ENCODE measurements at places on chromosomes 4 and X.

DNA sequence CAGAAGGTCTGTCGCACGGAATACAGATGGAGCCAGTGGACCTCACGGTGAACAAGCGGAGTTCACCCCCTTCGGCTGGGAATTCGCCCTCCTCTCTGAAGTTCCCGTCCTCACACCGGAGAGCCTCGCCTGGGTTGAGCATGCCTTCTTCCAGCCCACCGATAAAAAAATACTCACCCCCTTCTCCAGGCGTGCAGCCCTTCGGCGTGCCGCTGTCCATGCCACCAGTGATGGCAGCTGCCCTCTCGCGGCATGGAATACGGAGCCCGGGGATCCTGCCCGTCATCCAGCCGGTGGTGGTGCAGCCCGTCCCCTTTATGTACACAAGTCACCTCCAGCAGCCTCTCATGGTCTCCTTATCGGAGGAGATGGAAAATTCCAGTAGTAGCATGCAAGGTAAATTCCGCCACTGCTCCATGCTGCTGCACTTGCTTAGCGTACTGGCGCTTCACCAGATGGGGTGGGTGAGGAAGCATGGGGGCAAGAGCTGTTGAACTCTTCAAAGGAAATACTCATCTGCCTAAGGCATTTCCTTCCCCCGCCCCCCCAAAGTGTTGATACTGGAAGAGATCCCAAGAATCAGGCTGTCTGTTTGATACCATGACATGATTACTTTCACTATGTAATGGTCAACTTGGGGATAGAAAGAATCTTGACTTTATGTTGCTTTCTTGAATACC, 24.8 kb downstream of the KLF3 start:
- no peak for DNase-seq

DNA sequence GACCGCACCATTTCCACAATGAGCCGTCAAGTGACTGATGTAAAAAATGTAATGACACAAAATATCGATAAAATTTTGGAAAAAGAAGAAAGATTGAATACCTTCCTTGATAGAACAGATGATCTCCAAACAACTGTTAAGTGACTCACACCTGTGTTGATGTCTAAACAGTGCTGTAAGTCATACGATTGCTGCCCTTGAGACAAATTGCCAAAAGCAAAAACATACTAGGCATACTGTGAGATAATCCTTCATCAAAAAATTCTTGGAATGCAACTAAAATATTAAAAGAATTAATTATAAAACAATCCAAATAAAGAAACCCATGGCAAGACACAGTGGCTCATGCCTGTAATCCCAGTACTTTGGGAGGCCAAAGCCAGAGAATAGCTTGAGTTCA, 53.4 kb downstream of the HNRNPD start:
- no peak for DNase-seq

DNA sequence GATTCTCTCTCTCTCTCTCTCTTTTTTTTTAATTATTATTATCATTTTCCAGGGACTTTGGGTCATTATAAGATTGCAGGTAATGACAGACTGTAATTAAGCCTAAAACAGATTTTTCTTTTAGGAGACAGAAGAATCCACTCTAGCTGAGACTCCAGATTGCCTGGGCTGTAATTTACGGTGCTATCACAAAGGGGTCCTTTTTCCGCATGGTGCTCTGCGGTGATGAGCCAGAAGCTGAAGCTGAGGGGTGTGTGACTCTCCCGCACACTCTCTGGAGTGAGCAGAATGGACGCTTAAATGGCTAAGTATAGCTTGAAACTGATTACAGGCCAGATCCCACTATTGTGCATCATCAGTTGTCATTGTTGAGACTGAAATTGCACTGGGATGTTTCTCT, 50.0 kb downstream of the LGI2 start:
- DNase-seq: no peak

DNA sequence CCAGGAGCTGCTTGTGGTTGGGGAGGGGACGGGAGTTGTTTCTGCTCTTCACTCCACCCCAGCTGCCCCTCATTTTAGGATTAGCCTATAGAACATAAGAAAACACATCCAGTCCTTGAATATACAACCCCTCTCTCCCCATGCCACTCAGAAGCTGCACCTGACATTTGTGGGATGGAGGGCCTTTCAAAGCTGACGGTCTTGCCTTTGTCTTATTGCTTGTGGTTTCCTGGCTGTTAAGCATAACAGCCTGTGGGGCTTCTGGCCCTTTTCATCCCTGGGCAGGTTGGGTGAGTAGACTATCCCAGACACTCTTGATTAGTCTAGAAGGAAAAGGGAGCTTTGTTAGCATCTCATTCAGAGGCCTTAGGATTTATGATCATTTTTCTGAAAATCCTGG, 407.6 kb upstream of the BOD1L1 start:
- DNase-seq: no peak

DNA sequence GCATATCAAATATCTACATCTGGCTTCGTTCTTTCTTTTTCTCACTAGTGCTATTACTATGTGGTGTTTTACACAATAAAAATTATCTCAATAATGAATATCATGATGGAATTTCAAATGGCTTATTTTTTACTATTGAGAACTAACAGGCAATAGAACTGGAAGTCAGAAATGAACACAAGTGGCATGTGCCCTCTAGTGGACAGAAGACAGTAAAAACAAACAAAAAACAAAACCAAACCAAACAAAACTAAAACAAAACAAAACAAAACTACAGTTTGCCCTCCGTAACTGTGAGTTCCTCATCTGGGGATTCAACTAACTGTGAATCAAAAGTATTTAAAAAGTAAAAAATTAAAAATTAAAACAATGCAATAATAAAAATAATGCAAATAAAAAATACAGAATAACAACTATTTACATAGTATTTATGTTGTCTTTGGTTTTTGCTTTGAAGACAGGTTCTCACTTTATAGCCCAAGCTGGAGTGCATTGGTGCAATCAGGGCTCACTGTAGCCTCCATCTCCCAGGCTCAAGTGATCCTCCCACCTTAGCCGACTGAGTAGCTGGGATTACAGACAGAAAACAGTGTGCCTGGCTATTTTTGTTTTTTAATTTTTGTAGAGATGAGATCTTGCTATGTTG, 195.6 kb upstream of the TACR3 start:
- DNase-seq: no peak

DNA sequence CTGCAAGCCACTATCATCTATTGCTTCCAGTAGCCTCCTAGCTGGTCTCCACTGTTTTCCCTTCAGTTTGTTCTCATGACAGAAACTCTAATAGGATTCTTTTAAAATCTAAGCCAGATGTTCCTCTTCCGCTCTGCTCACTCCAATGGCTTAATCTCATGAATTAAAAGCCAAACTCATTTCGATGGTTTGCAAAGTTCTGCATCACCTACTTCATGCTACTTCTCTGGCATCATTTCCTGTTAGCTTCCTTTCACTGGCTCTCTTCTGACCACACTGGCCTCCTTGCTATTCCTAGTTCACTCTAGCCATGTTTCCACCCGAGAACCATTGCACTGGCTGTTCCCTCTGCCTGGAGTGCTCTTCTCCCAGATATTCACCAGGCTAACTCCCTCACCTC, 102.0 kb upstream of the LSM6 start:
- DNase-seq: no peak

DNA sequence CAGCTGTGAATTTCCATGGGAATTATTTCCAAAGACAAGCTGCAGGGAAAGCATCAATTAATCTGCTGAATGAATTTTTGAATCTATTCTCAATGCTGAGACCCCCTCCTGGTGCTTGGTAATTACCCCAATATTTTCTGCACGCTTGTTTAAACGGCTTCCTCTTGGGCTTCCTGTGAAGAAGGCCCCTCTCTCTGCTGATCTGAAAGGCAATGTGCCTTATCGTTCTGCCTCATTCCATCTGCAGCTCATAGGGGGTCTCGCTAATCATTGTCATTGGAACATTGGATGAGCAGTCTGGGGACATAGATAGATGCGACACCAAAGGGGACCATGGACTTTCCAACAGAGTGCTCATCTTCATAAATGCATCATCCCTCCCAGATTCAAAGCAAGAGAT, 851.6 kb downstream of the PDHA2 start:
- DNase-seq: no peak

DNA sequence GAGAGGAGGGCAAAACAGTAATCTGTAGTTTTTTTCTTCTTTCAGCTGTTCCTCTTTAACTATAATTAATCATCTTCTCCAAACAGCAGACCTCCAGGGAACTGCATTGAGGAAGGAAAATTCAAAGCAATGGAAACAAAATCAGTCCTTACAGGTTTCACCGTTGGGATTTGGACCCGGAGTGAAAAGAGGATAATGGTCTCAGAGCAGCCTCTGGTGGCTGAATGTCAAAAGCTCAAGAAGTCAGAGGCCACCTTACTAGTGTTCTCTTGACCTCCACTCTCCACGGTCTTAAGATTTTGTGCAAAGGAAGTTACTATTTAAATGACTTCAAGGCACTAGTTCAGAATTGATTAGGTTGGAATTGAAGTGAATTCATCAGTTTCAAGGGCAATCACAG, 16.0 kb upstream of the MID1 start:
- no peak for DNase-seq

GRCh38 chrX:108000751-108001150, 18.6 kb upstream of the TEX13B start:
- no peak for DNase-seq
